ENCODE measurements at places on chromosomes 7 and 10.

DNA sequence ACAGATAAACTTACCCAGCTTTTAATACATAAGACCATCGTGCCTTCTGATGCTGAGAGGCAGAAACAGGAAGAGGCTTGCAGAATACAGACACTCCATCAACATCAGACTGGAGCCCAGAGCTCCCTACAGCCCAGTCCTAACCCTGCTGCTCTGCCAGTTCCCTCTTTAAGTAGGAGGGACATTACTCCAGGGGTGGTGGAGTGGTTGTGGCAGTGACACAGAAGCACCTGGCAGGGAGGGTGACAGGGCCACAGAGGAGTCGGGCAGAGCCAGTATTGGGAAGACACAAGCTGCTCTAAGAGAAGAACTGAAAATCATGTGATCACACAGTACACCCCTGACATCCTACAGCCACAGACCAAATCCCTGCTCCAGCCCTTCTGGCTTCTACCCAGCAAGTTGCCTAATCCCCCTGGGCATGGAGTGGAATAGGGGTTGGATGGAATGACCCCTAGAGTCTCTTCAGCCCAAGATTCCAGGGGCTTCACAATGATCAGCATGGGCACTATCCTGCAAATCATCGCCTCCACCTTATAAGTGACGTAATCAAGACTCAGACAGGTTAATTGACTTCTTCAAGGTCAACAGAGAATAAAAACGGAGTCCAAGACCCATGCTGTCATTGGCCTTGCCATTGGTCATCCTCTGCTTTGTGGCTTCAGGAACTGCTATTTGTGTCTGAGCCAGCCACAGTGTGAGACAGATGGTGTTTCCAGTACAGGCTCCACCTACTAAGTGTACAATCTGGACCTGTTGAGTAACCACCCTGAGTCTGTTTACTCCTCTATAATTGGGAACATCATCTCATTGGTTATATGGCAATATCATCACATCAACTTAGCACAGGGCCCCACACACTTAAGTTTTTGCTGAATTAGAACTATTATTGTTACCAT is 61.1 kb upstream of the ZMIZ1 start:
- no peak for DNase-seq

- DNase-seq = no peak
Observed at GRCh38 chr7:48087349-48087748, 1.7 kb upstream of the UPP1 start.

- no peak for DNase-seq
Observed at GRCh38 chr10:71590781-71591350, 128.7 kb downstream of the C10orf105 start.

- no peak for DNase-seq
Observed at GRCh38 chr10:6602026-6602699, 22.1 kb upstream of the PRKCQ start.

- DNase-seq = no peak
Observed at GRCh38 chr10:27998178-27998953, 513 bp downstream of the ODAD2 start.

DNA sequence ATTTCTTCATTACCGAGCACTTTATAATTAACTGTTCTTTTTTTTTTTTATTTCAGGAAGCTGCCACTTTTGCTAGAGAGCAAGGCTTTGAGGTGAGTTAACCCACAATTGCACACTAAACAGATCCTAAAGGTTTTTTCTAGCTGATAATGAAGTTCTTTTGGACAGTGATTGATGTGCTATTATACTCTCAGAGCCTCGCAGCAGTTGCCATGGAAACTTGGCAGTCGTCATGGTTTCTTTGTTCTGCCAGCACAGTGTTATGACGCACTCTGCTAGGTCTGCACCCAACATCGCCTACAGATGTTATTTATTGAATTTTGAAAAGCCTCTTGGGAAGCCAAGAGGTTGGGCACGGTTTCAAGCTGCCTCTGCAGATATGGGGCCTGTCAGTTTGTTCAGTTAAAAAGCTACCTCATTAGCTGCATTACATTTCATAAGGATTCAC is 237.2 kb upstream of the KAT6B start:
- peak; percentile 66 for DNase-seq

DNA sequence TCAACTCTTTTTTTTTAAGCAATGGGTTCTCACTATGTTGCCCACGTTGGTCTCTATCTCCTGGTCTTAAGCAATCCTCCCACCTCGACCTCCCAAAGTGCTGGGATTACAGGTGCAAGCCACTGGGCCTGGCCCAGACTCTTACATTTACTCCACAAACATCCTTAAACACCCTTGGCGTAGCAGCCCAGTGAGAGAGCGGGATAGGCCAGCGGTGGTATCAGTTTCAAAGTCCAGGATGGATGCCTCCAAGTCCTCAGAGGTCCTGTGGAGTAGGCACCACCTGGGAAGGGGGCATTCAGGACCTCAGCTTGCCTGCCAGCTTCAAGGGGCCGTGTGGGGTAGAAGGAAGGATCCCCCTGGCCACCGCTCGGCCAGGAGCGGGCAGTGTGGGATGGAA is 18.1 kb upstream of the VPS37D start:
- no peak for DNase-seq

- no peak for DNase-seq
Observed at GRCh38 chr7:139430443-139430842, 53.0 kb downstream of the KLRG2 start.

DNA sequence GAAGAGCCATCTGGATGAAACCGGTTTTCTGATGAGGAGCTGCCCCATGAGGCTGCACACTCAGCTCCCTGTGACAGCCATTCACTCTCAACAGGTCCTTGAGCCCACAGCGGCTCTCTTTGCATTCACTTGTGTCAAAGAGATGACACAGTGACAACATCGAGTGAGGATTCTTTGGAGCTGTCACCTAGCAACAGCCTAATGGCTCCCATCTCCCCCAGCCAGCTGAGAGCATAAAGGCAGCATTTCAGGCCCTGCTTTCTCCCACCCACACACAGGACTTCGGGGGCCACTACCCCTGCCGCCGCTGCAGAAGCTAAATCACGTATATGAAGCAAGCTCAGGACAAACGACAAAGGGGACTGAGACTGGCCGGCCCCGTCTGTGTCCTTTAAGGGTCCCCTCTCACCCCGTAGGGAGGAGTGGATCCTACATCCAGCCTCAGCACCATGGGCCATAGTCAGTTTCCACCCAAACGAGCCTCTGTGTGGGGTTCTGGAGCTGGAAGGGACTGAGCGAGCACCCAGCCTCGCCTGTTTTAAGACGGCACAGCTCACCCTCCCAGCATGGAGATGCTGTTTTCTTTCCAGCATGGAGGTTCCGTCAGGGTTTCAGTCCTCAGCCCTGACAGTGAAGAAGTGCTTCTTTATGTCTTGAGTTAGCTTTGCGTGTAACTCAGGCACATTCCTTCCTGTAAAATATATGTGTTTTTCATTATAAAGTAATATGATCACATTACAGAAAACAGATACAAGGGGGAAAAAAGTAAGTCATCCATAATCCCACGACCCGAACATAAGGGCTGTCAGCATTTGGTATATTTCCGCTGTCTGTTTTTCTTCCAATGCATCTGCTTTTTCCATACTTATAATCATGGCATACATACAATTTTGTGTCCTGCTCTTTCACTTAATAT is 4.9 kb downstream of the CPA4 start:
- DNase-seq = no peak

GRCh38 chr7:129865093-129865924 is 87.5 kb downstream of the UBE2H start:
- no peak for DNase-seq

DNA sequence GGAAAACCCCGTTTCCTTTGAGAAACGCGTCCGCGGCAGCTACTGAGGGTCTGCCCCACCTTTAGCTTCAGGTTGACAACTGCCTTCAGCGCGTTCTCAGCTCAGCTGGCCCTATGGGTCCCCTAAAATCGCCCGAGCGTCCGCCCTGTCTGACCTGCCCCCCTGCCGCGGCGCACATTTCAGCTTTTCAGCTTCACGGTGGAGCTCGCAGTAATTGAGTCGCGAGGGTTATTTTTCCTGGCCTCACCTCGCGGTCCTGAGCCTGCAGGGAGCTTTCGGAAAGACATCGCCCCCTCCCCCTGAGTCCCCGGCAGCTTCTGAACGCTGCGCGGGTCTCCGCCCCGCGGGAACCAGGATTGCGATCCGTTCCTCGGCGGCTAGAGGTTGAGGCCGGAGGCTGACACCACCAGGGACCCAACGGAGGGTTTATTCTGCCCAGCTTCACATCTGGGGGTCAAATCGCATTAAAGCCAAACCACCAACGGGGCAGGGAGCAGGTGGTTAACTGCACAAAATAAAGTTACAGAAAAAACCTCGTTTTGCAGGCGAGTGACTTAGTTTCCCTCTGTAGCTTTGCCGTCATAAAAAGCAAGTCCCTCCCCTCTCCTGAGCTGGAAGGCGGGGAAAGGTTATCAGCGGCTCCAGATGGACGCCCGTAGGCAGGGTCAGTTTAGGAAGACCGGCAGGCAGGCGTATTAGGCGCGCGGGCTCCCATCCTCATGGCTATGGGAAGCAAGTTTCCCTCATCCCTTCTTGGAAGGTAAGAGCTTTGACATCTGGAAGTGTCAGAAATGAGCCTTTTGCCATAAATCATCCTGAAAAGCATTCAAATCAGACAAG is 11.0 kb downstream of the TWIST1 start:
- no peak for DNase-seq

DNA sequence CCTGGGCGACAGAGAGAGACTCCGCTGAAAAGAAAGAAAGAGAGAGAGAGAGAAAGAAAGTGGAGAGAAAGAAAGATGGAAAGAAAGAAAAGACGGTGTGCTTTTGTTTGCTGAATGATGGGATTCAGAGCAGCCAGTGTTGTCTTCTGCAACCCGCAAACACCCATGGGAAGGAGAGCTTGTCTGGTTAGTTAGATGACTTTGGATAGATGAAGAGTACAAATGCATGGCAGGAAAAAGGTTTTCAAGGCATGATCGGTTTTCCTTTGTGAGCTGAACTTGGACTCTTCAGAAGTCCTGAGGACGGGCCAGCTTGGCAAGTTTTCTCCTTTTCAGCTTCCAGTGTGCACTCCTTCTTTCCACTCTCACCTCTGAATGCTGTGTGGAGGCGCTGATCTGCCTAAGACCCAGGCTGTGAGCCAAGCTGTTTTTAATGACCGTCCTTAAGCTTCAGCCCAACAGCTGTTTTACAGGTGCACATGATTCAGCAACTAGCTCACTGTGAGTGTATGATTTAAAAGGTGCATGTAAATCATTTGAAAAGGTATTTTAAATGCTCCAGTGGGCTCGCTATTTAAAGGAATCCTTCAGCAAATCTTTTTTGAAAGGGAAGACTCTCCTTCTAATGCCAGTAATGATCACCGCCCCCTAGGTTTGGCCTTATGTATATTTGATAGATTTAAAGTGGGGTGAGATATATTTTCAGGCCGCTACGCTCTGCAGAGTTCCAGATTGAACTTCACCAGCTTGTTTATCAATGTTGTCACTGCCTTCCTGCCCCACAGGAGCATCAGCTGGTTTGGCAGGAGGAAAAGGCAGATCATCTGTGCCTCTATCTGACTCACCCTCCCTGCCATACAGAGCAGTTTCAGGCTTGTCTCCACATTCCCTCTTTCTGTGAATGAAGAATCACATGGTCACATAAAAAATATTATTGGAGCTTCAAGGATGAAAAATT is 115.0 kb downstream of the PLXDC2 start:
- DNase-seq = no peak

DNA sequence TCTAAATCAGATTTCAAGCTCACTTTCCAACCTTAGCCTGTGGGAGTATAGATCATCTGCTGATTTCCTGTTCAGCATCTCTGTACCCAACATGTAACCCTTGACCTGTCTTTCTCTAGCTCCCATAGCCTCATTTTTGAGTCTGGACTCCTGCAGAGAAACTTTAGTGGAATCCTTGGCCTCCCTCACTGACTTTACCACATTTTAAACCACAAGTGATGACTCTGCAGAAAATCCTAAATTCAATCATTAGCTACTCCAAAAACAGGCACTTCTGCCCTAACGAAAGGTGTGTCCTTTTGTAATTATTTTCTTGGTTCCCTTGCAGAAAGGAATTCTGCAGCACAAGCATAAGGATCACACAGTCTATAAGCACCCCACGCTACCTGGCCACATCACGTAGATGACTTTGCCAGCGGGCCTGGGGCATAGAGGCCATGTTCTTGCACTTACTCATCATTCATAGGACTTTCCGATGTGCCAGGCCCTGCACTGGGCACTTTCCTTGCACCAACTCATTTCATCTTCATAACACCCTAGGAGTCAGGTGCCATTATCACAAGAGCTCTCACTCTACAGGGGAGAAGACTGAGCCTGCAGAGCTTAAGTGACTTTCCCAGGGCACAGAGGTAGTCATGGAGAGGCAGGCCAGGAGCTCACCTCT is 57.2 kb upstream of the OPALIN start:
- no peak for DNase-seq

GRCh38 chr10:122551450-122551849 is 9.1 kb upstream of the DMBT1 start:
- DNase-seq = no peak

GRCh38 chr10:5445006-5445405 is 32.6 kb downstream of the NET1 start:
- DNase-seq = no peak

DNA sequence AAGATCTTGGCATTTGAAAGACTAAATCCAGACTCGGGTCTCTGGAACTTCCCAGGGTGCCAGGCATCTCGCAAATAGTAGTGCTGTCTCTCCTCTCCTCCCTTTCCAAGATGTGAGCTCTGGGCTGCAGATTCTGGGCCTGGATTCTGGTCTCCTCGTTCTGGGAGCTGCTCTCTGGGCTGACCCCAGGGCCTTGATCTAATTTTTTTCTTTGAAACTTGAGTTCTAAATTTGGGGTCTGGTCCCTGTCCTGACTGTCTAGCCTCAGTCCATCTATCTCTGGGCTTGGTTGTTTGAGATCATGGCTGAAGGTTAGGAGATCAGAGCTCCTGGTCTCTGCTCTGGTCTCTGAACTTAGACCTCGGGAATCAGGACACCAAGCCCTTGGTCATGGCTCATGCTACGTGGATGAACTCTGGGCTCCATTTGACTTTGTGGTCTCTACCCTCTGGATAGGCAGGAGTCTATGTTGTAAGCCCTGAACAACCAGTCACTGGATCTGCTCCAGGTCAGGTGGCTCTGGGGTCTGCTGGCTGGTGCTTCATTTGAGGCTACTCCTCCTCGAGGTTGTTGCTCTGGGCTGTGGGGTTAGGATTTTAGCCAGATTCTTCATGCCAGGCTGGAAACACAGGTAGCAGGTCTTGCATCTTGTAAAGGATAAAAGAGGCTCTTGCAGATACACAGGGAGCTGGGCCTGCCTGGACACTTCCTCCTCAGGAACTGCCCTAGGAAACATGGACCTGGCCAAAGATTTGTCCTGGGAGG is 8.0 kb upstream of the MBL2 start:
- no peak for DNase-seq

DNA sequence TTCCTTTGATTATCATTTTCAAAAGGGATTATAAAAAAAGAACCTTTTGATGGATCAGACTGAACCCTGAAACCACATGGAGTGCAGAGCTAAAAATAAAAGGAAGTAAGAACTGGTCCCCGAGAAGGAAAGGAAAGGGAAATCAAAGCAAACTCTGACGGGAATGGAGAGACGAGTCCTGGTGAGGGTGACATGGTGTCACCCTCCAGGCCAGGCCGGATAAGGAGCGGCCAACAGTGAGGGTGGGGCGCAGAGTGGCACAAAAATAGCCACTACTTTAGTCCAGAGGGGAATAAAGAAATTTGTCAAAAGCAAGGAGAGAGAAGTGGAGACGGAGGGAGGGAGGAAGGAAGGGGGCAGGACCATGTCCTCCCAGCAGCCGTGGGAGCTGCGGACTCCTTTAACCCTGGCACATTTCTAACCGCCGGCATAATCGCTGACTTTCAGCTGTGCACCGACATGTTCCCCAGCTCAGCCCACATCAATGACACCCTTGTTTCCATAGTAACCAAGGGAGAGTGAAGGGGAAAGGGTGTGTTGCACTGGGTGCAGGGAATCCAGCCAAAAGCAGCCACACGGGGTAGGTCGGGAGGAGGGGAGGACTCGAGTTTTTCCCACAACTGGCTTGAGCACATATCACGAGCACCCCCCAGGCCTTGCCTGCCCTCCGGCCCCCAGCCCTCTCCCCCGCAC is 29.7 kb downstream of the TRIM8 start:
- peak; percentile 36 for DNase-seq

All from stimulated activated CD8-positive, alpha-beta memory T cell treated with anti-CD3 and anti-CD28 coated beads, Interleukin-15, amount 100 ng/mL, for 1 hour (primary cell).